A549 treated with Hydrocortisone at 1 μM for 4 hours (cell line): ENCODE measurements at places on chromosomes 3 and 15. TPM values are rescaled to one million over a fixed set of nuclear protein-coding genes. Genes with fewer than 3 reads are reported as not detected.

The DGKG gene
- 7.0 to 13.9 TPM (median 7.2 TPM) in 5 replicates for total RNA-seq

The ST8SIA2 gene
- 0.27 to 0.70 TPM (median 0.40 TPM) in 5 replicates for total RNA-seq

The FBLN2 gene
- total RNA-seq: 1.8 to 3.3 TPM (median 2.5 TPM) in 5 replicates

The CPN2 gene
- total RNA-seq: not detected in 5 replicates
